ENCODE measurements at places on chromosomes 12 and 14.

GRCh38 chr14:99758121-99758821 lies 34.9 kb upstream of the EML1 start:
- DNase-seq = no peak

GRCh38 chr14:105879867-105880561 lies 353.6 kb downstream of the TMEM121 start:
- DNase-seq = peak; percentile 31

DNA sequence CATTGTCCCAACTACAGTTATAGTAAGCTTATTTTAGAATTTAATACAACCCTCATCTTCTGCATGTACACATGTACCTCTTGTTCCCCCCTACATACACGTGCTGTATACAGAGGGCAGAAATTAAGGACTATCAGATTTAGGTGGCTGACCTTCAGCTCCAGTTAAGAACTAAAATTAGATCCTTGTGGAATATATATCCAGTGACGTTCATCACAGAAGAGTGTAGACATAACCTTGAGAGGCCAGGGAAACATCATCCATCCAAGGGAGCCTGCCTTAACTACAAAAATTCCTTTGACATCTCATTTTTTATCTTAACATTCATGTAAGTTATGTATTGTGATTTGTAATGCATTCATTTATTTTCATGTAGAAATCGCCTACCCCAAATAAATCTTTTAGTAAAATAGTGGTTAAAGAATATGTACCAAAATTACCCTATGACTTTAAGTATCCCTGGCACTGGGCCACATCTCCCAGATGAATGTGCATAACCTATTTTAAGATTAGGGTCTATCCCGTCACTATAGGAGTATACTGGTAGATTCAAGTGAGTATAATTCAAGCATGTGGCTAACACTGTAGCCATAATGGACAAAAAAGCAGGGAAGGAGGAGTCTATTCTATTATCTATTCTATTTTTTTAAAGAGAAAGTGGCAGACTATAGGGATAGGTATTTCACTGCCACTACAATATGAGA lies 27.5 kb downstream of the RIC8B start:
- no peak for DNase-seq

- no peak for DNase-seq
Observed at GRCh38 chr12:112285600-112286401, 96.4 kb downstream of the HECTD4 start.

DNA sequence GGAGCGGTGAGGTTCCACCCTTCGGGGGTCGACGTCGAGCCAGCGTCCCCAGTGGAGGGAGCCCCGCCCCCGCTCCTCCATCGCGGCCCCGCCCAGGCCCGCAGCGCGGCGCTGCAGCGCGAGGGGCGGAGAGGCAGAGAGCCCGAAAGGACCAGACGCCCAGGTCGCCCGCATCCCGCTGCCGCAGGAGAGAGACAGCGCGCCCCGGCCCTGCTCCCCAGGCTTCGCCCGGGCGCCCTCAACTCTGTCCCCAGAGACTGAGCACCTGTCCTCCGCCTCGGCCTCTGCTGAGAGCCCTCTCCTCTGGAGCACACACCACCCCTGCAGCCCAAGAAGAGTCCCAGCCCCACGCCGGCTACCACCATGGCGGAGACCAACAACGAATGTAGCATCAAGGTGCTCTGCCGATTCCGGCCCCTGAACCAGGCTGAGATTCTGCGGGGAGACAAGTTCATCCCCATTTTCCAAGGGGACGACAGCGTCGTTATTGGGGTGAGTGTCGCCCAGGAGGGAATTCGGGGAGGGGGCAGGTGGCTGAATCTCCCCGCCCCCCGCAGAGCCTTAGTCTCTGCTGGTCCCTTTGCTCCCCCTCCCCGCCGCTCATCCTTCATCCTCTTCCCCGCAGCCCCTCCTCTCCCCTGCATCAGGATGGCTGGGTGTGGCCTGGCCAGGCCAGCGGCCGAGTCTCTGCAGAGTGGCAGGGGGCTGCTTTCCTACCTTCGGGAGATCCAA lies at the start of gene KIF5A:
Gene KIF5A (plus strand): TSS at position 136 of the 732 bp plus-strand sequence. CDS start 228 bp downstream, at position 364.
- peak; percentile 74 for DNase-seq

DNA sequence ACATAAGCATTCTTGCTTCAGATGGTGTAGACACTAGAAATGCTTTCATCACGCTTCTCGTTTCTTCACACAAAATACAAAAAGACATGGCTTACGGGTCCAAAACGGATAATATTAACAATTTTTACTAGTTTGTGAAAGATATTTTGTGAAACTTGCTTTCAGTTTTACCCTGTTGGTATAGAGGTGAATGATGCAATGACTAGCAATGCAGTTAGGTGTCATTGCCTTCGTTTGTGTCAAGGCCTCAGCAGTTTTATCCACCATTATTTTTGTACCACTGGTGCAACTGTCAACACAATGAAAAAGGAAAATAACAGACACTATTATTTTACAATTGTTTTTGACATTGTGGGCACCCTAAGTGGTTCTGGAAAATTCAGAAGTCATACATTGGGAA lies 323.0 kb downstream of the FLRT2 start:
- DNase-seq = no peak

GRCh38 chr12:115450710-115451109 lies 766.7 kb upstream of the TBX3 start:
- DNase-seq = no peak

DNA sequence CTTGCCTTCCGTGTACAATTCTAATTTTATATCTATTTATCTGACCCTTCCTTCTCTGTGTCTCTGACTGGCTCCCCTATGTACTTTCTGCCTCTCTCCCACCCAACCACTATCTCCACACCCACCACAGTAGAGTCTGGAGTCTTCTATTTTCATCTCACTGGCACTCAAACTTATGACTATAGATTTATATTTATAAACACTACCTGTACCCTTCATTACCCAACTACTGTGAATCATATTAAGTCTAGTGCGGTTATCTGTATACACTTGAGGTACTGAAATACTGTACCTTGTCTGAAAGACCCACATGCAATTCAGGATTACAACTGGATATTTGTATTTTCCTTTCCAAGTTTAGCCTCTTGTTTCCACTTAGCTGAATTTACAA lies 36.1 kb downstream of the ATP2B1 start:
- DNase-seq = no peak

DNA sequence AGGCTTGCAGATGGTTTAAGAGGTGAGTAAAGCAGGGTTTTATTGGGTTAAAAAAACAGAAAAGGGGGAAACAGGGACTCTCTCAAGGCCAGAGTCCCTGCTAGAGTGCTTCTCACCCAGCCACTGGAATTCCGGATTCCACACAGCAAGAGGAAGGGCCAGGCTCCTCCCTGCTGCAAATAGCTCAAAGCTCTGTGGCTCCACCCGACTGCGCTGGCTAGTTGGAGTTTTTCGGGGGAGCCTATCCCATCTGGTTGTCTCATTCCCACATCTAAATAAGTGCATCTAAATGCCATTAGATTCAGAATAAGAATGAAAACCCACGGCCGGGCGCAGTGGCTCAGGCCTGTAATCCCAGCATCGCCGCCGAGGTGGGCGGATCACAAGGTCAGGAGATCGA lies 791.5 kb downstream of the SLC16A7 start:
- no peak for DNase-seq

DNA sequence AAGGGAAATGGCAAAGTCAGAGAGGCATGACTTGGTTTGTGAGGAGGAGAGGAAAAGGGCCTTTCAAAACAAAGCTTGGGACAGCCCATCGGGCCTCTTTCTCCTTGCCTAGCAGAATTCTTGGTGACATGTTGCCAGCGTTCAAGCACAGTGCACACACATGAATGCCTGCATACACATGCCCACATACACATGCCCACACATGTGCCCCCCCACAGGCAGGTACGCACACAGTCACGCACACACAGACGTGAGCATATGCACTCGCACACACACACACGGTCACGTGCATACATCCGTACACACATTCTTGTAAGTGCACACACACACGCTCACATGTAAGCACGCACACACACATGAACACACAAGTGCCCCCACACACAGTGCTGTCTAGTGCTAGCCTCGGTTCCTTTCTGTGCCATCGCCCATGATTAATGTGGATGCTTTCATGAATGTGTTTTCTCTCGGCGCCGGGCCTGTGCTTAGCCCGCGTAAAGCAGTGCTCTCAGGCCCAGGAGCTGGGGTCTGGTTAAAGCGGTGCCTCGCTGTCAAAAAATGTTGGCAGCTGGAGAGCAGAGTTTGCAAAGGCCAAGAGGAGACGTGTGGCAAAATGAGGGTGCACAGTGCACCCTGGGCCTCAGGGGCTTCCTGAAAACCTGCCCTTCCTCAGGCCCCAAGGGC lies 328.8 kb upstream of the DIO3 start:
- no peak for DNase-seq

GRCh38 chr12:95126076-95126475 lies 52.7 kb upstream of the NR2C1 start:
- no peak for DNase-seq

DNA sequence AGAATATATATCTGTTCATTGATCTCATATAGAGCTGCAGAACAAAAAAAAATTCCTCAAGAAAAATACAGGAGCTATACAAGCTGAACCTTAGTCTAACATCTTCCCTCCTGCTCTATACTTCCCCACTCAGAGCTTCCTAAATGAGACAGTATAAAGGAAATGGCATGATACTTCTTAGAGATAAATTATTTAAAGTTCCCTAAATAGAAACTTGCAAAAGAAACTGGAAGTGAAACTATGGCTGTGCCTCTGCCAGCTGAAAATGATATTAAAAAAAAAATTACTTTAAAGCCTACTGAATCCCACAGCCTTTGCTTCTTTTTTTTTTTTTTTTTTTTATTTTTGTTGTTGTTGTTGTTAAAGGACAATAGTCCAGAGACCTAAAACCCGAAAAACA lies 11.6 kb upstream of the NEK9 start:
- DNase-seq = no peak

DNA sequence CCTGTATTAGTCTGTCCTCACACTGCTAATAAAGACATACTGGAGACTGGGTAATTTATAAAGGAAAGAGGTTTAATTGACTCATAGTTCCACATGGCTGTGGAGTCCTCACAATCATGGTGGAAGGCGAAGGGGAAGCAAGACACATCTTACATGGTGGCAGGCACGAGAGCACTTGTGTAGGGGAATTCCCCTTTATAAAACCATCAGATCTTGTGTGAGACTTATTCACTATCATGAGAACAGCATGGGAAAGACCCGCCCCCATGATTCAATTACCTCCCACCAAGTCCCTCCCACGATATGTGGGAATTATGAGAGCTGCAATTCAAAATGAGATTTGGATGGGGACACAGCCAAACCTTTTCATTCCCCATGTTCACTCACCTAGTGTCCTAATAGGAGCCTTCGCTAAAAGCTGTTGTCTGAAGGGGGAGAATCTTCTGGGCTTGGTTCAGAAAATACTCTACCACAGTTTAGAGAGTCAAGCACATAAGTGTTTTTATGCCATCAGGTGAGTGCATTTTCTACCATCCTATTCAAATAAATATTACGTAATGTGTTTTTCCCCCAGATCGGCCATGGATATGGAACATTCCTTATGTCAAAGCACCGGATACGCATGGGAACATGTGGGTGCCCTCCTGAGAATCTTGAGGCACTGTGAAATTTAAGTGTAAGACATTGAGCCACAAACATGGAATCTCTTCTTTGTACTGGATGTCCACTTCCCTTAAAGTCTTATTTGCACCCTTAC lies 19.1 kb upstream of the KCNK13 start:
- DNase-seq = no peak

DNA sequence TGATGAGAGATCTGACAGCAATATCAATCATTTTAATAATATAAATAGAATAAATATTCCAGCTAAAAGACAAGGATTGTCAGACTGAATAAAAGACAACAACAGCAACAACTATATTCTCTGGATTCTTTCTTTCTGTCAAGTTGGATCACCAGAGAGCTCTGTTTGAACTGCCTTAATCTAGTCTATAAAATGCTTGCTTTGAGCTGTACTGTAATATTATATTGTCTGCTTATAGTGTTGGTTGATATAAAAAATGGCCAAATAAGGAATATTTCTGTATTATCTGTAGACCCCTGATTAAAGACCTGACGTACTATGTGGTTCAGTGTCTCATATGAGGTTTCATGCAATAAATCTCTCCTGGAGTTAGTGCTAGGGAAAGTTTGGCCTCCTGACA lies 46.3 kb upstream of the CSRP2 start:
- DNase-seq = no peak

DNA sequence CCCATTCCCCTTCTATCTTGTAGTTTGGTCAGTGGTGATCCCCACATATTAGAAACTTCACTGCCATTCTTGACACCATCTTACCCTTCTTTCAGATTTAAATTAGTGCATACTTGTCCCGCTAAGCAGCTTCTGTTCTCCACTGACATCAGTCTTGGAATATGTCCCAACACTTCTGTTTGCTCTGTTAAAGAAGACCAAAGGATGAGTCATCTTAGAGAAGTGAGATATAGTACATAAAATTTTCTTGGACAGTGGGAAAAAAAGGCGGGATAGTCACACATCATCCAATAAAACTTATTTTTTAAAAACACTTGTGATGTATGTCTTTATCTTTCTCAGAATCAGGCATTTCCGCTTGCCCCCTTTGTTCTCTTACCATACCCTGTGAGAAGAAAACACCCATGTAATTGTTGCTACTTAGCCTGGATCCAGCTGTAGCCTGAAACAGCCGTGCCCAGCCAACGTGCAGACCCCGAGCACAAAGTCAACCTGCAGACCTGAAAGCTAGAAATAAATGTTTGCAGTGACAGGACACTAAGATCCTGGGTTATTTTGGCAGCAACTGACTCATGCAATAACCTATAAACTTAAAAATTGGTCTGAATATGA lies 100.1 kb upstream of the PDE3A start:
- DNase-seq = no peak

DNA sequence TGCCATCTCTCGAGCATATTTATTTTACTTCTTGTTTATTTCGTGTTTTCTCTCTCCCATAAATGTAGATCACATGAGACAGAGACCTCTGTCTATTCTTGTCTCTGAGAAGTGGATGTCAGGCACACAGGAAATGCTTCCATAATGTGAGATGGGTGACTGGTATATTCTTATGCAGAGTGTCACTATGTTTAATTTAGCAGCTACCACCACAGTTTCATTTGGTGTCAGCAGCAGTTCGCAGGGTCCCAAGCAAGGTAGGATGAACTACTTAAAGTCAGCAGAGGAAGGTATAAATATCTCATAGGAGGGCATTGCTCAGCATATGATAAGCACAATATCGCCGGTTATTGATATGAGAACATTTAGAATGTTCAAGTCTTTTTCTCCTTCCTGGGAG lies 180.9 kb upstream of the CNTN1 start:
- no peak for DNase-seq

DNA sequence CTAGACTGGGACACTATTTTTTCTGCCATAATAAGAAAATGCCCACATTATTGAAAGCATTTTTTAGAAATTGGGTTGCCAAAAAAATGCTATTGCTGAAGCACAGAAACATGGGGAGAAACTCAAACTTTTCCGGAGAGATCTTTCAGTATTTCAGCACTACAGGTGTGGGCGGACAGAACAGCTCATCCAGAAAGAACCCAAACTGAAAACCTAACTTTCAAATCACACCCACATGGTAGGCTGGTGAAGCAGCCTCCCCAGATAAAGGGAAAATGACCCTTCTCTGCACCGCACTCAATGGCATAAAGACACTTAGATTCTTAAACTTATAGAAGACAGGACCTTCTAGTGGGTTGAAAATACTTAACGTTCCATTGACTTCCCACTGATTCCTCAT lies 62.3 kb upstream of the TMPO start:
- DNase-seq = no peak

Measured in Right ventricle myocardium inferior (tissue), 1 donor.